ENCODE measurements at places on chromosomes 3 and 15.

DNA sequence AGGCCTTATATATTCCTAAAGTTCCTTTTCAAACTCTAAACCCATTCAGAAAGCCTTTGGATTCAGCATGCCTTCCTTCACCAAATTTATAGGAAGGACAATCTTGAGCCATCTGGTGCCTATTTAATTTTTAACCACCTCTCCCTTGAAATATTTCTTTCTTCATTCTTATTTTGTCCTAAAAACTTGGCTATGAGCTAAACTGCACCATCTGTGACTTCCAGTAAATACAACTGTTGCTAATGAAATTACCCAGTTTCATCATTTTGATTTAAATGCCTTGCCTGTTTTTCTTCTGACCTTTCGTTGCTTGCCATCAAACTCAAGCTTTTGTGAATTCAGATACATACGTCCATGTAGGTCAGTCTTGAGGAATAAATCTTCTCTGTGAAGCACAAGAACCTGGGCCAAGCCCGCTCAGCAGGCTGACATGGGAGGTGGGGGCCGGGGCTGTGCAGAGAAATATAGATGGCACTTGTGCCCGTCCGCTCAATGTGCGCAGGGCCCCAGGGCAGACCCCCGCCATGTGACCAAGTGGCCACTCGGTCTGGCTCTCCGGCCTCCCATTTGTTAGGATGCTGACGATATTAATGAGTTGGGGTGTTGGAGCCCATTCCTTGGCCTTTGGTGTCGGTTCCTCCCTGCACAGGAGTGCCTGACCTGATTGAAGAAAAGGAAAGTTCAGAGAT is 335.9 kb downstream of the VPS13C start:
- no peak for DNase-seq

GRCh38 chr15:73802431-73803041 is 49.4 kb upstream of the INSYN1 start:
- DNase-seq = no peak

- DNase-seq = no peak
These were observed 110.0 kb downstream of the AQP9 start for GRCh38 chr15:58247855-58248842.

- DNase-seq = no peak
These were observed 26.3 kb downstream of the CHST2 start for GRCh38 chr3:143145906-143146305.

DNA sequence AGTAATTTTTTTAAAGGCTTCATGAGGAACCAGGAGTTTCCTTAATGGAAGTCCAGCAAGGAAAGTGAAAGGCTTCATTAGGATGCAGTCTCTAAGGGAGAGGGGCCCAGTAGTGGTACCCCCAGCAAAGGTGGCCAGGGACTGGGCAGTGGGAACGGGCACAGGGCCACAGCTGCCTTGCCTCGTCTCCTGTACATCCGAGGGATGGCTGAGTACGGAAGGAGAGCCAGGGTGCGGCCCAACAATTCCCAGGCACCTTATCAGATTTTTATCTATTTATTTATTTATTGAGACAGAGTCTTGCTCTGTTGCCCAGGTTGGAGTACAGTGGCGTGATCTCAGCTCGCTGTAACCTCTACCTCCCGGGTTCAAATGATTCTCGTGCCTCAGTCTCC is 14.5 kb downstream of the SEMA3G start:
- no peak for DNase-seq

DNA sequence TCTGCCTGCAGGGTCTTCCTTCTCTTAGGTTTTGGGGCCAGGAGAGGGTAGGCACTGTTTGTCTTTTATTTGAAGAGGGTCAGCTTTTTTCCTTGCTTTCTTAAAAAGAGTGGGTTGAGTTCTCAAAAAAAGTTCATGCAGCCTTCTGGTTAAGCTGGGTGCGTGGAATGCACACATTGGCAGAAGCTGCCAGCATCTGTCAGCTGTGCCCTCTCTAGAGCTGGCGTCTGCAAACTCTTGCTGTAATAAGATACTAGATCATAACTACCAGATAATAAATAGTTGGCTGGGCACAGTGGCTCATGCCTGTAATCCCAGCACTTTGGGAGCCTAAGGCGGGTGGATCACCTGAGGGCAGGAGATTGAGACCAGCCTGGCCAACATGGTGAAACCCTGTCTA is 373.4 kb downstream of the OCA2 start:
- DNase-seq = no peak

- no peak for DNase-seq
These were observed 124.3 kb downstream of the LRIG1 start for GRCh38 chr3:66376568-66376967.

Data from esophagus squamous epithelium (tissue), 5 donors.